ENCODE measurements at places on chromosomes 6 and 20.

GRCh38 chr6:99589290-99589672, 17.4 kb upstream of the PRDM13 start:
- DNase-seq, result no peak

DNA sequence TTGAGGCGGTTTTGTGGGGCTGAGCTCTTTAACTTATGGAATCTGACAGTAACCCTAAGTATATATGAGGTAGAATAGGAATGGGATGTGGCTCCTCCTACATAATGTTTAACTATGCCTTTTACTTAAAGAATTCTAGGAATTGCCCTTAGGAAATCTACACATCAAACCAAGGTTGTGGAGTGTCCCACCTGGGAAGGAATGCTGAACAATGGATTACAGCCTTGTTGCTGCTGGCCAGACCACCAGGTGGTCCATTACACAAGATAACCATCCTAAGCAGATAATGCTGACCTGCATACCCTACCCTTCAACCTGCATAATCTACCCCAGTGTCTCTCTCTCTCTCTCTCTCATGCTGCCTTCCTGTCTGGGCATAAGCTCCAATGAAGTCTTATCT, 35.0 kb upstream of the SLC22A16 start:
- DNase-seq, result no peak

- DNase-seq, result peak; percentile 64
These were observed 323.4 kb downstream of the SYNE1 start for GRCh38 chr6:152313542-152314482.

GRCh38 chr20:10113746-10114145, 79.0 kb downstream of the ANKEF1 start:
- no peak for DNase-seq

GRCh38 chr6:167094820-167095637, 27.9 kb upstream of the CCR6 start:
- DNase-seq, result no peak

DNA sequence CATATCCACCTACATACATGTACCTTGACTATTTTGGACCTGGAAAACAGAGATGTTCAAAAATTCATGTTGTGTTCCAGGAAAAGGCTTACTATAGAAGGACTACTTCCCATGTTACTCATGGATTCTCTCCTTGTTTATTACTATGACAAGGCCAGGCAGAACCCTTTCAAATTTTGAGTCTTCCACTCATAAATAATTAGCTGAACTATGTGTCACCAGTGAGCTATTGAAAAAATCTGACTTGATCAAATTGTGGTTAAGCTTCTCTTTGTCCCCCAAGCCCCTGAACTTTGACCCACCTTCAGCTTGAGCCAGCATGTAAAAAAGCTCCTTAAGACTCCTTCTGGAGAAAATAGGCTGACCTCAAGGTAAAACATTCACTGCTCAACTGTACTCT, 1142.8 kb upstream of the EYS start:
- DNase-seq, result no peak

DNA sequence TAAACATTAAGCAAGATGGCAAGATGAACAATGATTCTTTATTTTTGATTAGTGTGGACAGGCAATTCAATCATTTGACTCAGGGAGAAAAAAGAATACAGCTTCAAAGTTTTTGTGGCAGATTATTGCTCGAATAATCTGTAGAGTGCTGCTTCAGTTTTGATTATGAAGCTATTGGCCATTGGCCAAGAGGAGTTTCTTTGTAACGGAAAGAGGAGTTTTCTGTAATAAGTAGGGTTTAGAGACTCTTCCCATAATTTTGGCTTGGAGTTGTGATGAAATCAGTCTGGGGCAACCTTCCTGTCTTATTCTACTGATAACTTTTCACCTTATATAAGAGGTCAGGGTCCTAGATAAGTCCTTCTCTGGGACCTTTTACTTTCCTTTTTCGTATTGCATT, 256.7 kb upstream of the RAB32 start:
- DNase-seq, result no peak

- no peak for DNase-seq
These were observed at the start of gene BHLHE23 for GRCh38 chr20:63006540-63007359. BHLHE23 (minus strand) TSS chr20:63006964; CDS start chr20:63006774, 190 bp downstream.

- DNase-seq, result no peak
These were observed 248.4 kb upstream of the IRAK1BP1 start for GRCh38 chr6:78618970-78619369.

DNA sequence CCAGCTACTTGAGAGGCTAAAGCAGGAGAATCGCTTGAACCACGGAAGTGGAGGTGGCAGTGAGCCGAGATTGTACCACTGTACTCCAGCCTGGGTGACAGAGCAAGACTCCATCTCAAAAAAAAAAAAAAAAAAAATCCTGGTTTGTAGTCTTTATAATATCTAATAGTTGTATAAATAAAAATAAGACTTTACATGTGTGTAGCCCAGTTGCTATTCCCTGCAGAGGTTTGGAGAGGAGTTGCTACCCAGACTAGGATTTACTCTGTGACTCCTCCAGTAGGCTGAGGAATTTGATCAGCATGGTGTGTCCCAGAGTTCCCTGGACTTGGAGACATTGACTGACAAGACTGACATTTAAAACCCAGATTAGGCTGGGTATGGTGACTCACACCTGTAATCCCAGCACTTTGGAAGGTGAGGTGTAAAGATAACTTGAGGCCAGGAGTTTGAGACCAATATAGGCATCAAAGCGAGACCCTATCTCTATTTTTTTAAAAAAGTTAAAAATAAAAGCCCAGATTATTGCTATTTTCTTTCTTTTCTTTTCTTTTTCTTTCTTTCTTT, 10.2 kb downstream of the CHMP4B start:
- DNase-seq, result no peak

- DNase-seq, result no peak
These were observed 236.3 kb downstream of the HAO1 start for GRCh38 chr20:7703996-7704395.

- no peak for DNase-seq
These were observed 231.9 kb upstream of the FAM83B start for GRCh38 chr6:54614499-54615195.

DNA sequence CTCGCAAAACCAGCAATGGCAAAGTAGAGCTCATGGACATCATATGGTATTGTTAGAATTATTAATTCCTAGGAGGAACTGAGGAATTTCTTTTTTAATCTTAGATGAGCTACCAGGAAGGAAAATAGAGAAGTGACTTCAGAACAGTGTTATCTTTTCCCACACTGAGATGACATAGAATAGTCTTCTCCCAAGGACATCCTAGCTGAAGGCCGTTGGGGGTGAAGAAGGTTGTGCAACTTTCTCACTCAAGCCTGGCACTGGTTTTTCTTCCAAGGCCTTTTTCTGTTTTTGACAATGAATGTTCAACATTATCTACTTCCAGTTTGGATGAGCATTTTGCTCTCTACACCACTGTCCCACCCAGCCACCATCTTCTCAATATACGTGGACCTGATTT, 35.8 kb upstream of the MAS1 start:
- DNase-seq, result no peak

- no peak for DNase-seq
These were observed 185.1 kb downstream of the CLIC5 start for GRCh38 chr6:45830441-45831139.

- DNase-seq, result no peak
These were observed 45.1 kb downstream of the OR2B6 start for GRCh38 chr6:28002161-28002560.

DNA sequence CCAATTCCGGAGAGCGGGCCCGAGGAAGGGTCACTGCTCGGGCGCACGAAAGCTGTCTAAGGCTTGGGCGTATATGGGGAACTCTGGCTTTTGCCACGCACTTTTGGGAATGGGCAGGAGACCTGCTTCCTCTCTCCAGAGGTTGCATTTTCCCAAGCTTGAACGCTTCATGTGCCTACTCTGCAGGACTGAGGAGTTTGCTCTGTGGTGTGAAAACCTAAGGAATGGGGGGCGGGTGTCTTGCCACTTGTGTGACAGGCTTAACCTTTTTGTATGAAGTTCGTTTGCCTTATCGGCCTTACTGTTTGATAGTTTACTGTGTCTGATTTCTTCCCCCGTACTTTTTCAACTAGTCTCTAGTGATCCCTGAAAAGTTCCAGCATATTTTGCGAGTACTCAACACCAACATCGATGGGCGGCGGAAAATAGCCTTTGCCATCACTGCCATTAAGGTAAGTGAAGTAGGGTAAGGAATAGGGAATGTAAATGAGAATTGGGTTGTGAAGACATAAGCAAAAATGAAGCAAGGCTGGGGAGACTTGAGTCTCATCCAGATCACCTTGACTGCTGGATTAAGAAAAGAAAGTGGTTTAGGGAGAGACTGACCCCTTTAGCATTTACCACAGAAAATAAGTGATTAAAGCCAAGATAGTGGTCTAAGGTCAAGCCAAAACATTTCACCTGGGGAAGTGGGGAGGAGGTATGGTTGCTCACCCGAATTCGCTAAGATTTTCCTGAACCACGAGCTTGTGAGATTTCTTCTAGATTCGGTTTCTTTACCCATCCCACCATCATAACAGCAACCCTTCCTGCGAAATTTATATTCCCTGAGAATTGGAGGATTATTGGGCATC, 627 bp downstream of the RPS18 start:
- no peak for DNase-seq

DNA sequence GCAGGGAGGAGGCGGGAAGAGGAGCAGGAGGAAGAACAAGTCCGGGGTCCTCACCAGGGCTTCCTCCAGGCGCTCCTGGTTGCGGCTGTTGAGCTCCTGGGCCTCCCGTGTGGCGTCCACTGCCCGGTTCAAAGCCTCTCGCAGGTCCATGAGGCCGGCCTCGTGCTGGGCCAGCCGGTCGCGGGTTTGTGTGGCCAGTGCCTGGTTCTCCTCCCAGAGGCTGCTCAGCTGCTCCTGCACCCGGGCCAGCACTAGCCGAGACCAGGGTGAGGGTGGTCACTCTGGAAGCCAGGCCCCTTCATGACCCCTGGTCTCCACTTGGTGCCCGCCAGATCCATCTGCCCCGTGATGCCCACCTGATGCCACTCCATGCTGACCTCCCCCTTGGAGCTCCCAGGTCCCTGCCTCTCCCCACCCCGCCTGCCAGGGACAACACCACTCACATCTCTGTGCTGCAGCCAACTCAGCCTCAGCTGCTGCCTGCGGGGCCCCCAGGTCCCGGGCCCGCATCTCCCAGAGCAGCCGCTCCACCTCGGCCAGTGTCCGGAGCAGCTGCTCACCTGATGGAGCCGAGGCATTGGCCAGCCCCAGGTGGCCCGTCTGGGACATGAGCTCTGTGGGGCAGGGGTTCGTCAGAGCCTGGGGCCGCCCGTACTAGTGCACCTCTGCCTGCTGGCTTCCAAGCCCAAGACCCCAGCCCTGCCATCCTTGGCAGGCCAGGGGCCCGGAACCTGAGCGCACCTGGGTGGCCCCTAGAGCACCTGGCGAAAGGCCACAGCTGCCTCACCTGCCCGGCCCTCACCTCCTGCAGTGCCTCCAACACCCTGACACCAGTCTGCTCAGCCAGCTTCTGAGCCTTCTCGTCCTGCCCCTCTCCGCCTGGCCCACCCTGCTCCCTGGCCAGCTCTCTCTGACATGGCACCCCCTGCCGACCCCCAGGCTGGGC, 15.9 kb downstream of the ADRM1 start:
- no peak for DNase-seq

DNA sequence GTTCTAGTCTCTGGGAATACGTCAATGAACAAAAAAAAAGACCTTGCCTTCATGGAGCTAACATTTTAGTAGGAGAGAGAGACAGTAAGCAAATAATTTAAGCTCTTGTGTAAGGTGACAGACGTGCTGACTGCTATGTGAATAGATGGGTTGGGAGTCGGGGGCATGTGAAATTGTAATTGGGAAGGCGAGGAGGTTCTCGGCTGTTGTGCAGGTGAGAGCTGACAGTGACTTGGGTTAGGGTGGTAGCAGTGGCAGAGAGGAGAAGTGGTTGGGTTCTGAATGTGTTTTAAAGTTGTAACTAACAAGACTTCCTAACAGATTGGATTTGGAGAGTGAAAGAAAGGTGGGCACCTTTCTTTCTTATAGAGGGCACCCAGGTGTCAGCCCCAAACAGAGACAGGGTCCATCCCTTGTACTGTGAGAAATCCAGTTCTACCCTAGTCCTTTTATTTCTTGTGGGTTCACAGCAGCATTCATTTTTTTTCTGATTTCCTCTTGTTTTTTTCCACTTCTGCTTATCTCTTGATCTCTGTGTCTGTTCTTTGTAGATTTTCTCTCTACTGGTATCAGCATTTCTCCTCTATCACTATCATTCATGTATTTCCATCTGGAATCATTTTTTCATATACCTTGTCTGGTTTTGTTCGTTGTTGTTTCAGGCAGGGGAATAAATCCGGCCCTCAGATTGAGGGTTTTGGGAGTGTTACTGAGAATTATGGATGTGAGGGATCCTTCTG, 15.4 kb upstream of the MYLK2 start:
- DNase-seq, result no peak

DNA sequence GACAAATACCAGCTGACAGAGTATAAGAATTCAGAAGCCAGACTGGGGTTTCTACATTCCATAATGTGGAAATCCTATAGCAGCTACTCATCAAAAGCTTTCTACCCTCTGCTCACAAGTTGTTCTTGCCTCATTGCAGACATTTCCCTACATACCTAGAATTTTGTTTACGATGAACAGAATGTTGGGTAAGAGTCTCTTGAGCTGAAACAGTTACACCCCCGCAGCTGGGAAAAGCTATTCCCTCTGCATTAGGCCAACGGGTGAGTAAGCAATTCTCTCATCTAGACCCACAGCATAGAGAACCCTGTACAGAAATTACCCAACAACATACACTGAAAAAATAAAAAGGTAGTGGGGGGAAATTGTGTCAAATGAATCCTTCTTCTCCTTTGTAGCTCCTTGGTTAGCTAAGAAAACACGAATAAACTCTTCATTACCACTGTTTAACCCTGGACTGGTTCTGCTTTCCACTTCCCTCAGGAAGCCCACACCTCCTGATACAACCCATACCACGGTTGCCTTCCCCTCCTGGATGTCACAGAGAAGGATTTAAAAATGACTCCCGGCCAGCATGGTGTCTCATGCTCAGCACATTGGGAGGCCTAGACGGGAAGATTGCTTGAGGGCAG, 215.0 kb upstream of the SHLD1 start:
- DNase-seq, result peak; percentile 32

DNA sequence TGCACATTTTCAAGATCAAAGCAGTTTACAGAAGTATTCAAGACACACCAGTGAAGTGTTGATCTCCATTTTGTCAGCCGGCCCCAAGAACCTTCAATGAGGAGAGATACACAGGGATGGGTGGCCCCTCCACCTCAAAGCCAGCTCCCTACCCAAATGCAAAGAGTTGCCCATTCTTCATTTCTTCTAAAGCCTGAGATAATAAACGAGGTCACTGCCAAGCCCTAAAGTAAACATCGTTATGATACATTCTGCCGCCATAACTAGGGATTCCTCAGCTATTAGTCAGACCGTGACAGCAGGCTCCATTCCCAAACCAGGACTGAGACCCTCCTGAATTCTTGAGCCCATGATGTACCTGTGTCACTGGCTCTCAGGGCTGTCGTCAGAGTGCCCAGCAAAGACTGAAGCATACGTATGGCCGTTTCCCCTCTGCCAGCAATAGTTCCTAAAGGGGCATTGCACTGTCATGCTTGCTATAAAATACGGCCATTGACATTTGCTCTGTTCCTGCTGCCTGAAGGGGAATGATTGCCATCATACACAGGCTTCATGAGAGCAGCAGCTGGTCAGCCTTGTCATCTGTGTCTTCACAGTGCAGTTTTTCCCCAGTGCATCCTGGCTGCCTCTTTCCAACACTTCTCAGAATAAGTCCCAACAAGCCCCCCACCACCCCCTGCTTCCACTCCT, 41.7 kb downstream of the ISM1 start:
- peak; percentile 24 for DNase-seq

- no peak for DNase-seq
These were observed 464.6 kb downstream of the CDKAL1 start for GRCh38 chr6:20998748-20999448.

Data from HuH-7 (cell line).